ENCODE measurements at places on chromosomes 5 and 9.

DNA sequence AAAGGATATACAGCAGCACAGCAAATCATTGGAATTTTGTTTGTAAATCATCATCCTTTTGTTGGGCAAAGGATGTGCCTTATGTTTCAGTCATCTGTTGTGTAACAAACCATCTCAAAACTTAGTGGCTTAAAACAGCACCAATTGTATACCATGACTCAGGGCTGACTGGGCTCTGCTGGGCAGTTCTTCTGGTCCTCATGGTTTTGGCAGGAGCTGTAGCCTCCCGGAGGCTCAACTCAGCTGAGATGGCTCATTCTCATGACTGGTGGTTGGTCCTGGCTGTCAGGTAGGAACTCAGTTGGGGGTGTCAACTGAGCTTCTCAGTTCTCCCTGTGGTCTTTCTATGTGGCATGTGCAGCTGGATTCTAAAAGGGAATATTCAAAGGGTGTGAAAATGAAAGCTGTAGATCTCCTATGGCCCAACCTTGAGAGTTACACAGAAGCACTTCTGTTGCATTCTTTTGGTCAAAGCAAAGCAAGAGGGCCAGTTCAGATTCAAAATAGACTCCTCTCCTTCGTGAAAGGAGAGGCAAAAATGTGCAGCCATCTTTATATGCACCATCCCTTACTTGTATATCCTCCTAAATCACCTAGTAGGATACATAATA, 39.1 kb upstream of the CPEB4 start:
- no peak for DNase-seq

- DNase-seq = no peak
Observed at GRCh38 chr9:29456940-29457339, 1883.7 kb upstream of the C9orf72 start.

GRCh38 chr9:114007991-114008666, 70.0 kb downstream of the AMBP start:
- no peak for DNase-seq

DNA sequence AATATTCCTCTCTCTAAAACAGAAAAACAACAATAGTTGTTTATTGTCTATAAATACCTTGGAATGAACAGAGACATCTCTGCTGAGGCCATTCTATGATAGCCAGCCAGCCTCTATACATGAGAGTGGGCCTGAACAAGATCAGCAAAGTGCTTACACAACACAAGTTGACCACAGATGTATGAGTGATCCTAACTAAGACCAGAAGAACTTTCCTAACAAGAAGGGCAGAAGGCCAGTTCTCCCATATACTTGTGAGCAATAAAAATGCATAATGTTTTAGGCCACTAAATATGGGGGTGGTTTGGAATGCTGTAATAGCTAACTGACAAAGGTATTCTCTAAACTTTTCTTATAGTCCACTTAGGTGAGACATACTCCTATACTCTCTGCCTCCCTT, 345.7 kb downstream of the SPATA31D1 start:
- DNase-seq = no peak

DNA sequence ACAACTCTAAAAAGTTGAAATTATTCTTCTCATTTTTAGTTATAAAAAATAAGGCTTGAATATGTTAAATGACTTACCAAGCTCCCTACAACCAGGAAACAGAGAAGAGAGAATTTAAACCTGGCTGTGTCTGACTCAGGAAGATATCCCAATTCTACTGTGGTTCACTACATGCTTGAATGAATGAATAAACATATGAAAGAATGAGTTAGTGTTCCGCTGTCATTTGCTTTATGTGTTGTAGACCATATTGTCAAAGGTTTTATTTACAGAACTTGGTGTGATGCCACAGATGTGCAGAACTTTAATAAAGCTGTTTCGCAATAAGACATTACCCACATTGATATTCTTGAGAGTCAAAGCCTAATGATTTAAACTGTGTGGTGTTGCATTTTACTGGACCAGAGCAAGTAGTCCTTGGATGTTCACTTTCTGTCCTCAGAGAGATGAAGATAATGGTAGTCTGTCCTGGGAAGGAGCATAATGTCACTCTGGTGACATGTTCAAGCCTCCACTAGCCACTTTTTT, 313.2 kb downstream of the TRIM32 start:
- DNase-seq = no peak

- no peak for DNase-seq
Observed at GRCh38 chr5:6905423-6905822, 192.2 kb downstream of the TENT4A start.

DNA sequence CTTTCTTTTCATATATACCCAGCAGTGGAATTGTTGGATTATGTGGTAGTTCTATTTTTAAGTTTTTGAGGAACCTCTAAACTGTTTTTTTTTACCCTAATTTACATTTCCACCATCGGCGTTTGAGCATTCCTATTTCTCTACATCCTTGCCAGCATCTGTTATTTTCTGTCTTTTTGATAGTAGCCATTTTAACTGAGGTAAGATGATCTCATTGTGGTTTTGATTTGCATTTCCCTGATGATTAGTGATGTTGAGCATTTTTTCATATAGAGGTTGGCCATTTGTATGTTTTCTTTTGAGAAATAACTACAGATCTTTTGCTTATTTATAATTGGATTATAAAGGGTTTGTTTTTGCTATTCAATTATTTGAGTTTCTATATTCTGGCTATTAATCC, 71.7 kb upstream of the TNC start:
- DNase-seq = no peak
